ENCODE measurements at places on chromosomes 1 and 21.

GRCh38 chr1:111841189-111841588, 85.5 kb downstream of the DDX20 start:
- DNase-seq: no peak

DNA sequence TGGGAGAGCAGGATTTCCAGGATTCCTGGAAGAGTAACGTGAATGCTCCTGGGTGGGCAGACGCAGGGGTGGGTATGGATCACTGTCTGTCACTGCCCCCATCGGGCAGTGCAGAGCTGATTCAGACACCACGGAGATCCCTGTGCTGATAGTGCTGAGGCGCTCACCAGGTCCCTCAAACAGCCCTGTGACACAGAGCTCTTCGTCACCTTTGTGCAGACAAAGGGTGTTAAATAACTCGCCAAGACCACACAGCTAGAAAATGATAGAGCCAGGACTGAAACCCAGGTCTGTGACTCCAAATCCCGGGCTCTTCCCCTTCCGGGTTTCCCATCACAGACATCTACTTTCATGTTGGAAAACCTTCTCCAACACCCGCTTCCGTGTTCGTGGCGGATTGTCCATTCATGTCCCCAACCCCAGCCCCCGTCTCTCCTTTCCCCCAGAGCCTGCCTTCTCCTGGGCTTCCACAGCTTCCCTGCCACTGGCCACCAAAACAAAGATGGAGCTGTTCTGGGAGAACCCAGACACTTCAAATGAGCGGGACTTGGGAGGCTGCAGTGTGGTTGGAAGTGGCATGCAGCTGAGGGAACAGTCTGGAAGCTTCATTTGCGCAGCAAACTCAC, 2.6 kb downstream of the EFHD2 start:
- no peak for DNase-seq

DNA sequence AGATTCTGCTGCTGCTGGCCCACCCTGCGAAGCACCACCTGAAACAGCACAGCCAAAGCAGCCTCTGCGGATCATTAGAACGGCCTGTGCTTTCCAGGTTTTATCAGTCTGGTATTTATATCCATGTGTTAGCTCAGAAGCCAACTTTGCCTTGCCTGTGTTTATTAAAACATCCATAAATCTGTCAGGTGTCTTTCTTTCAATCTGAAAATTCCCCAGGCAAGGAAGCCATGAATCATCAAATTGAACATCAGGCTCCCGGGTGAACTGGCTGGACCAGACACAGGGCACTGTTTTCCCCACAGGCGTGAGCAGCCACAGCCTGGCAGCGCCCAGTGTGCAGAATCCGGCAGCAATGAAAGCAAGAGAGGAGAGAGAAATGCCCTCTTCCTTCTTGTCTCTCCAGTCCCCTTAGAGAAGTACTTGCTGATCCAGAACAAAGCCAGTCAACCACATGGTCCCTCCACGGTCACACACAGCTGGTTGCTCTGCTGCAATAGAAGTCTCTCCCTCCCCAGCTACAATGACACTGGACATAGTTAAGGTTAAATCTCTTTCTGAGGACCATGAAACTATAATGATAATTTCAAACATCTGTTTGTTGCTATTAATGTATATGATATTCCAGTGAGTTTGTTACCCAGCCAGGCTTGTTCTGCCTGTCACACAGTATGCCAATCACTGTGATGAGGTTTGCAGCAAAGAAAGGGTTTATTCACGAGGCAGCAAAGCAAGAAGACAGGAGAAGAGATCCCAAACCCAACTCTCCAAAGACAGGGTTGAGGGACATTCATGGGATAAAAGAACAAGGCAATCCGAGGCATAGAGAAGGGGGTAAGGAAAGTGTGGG, 212.1 kb upstream of the FMN2 start:
- no peak for DNase-seq

DNA sequence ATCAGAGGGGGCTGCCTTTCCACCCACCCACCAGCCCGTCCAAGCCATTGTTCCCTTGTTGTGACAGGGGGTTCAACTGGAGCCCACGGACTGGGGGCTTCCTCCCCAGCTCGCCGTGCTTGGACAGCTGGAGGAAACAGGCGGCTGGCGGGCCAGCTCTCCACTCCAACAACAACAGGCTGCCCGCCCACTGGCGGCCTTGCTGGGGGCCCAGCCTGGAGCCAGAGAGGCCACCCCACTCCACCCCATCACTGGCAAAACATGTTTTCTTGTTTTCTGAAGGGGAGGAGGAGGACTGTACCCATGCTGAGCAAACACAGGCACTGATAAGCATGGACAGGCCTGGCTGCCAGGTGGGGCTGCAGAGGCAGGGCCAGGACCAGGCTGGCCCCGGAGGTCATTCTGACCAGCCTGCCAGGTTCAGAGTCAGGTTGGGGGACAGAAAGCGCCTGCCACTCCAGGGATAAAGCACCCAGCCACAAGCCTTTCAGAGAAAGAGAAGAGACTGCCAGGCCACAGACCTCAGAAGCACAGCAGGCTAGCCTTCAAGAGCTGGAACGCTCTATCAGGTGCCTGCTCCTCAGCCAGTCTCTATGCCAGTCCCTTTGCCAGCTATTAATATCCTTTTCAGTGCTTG, 32.8 kb downstream of the GJA4 start:
- DNase-seq: no peak

GRCh38 chr21:25936776-25937175, 202.0 kb downstream of the GABPA start:
- peak; percentile 22 for DNase-seq

GRCh38 chr1:93003981-93004380, 42.7 kb upstream of the DIPK1A start:
- DNase-seq: no peak

- DNase-seq: no peak
These were observed 12.3 kb downstream of the ZRANB2 start for GRCh38 chr1:71068325-71069240.

- no peak for DNase-seq
These were observed 47.9 kb upstream of the NUF2 start for GRCh38 chr1:163273766-163274441.

DNA sequence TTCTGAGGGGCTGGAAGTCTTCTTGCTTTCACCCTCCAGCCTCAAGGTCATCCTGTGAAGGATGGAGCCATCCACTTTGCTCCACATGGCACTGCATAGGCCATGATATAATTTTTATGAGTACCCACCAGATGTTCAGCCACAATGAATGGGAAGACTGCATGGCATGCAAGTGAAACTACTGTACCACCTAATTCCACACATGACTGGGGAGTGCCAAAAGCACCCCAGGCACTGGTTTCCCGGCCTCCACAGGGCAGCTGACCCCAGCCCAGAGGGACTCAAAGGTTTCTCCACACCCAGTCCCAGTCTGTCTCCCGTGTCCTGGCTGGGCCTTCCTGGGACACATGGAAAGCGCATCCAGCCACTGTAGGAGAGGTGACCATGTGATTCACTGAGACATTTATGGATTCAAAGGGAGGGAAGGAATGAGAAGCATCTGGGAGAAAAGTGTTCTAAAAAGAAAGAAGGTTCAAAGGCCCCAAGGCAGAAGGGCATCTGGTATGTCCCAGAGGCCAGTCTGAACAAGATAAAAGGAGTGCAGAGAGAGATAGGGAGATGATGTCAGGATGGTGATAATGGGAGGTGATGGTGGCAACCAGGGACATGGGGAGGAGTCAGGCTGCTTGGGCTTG, 12.1 kb downstream of the RHOU start:
- DNase-seq: no peak

- DNase-seq: no peak
These were observed 106.0 kb downstream of the PTPRU start for GRCh38 chr1:29342351-29342750.

DNA sequence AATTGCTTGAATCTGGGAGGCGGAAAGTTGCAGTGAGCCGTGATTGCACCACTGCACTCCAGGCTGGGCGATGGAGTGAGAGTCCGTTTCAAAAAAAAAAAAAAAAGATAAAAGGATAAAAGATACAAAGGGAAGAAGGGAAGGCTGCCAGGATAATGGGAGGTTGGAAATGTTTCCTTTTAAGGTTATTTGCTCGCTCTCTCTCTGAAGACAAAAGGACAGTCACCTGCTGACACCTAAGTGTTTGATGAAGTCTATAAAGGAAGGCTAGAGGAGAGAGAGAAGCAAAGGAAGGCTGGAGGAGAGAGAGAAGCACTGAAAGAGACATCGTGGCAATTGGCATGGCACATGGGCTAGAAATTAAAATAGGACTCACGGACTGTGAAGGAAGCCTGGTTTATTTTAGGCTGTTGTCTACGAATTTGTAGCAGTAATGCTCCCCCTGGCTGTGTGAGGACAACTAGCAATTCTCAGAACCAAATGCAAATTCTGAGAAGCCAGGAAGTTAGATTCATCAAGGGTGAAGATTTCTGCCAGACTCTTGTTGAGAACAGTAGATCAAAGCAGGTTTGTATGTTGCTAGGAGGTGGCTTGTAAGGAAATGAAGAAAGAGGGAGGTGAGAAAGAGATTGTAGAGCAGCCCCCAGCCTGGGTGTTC, 154.2 kb downstream of the ZP4 start:
- no peak for DNase-seq

GRCh38 chr1:15851210-15852035, 3.9 kb downstream of the SPEN start:
- DNase-seq: no peak

GRCh38 chr1:85438353-85438752, 26.6 kb downstream of the DDAH1 start:
- DNase-seq: peak; percentile 77

GRCh38 chr21:41993744-41994143, 16.4 kb downstream of the ZBTB21 start:
- DNase-seq: peak; percentile 87

DNA sequence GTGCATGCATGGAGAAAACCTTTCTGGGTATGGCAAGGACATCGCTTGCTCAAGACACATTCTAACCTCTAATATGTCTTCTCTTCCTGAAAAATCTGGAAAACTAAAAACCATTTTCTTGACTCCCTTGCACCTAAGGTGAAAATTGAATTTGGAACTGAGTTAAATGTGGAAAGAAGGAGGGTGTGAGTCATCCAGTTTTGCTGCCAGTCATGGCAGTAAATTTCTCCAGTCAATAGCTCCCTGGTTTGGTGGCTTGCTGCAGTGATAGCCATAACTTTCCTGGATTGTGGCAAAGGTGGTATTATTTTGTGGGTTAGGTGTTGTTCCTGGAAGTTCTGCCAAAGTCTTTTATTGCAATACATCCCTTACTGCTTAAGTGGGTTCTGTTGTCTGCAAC, 2.5 kb downstream of the ZCCHC17 start:
- DNase-seq: peak; percentile 30

DNA sequence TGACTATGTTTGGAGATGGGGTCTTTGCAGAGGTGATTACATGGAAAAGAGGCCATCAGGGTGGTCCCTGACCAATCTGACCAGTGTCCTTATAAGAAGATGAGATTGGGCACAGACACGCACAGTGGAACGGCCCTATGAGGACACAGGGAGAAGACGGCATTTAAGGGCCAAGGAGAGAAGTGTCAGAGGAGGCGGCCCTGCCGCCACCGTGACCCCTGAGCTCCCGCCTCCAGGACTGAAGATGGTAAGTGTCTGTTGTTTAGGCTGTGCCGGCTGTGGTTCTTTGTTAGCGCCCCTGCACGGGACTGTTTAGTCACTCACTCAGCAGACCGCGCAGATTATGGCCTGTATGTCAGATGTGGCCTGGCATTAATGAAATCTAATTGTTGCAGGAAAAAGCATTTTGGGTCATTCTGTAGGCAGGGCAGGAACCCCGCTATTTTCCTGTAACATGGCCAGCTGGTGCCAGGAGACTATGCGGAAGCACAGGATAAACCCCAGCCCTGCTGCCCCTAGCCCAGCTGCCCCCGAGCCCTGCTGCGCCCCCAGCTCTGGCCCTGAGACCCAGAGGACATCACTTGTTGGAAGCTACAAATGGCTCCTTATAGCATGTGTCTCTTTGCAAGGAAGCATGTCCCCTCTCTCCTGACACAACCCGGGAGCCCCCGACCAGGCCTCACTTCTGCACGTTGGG, 53.7 kb upstream of the RIPK4 start:
- no peak for DNase-seq

DNA sequence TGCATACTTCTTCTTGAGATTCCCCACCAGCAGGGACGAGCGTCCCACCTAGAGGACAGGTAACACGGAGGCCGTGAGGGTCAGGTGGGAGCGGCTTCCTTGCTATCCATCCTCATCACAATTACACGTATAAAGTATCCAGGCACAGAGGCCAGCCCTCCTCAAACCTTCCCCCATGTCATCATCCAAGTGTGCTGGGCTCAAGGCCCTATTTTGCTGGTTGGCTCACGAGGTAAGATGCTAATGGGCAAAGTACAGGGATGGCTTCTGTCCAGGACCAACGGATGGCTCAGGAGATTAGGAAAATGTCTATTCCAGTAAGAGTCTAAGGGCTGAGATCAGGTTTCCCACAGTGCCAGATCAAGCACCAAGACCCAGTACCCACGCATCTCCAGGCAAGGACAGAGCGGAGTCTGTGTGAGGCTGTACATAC, 11.5 kb upstream of the A3GALT2 start:
- DNase-seq: no peak

GRCh38 chr1:25773441-25774125, 26.4 kb upstream of the SELENON start:
- no peak for DNase-seq

GRCh38 chr1:116942344-116942743, 32.6 kb downstream of the PTGFRN start:
- DNase-seq: no peak

DNA sequence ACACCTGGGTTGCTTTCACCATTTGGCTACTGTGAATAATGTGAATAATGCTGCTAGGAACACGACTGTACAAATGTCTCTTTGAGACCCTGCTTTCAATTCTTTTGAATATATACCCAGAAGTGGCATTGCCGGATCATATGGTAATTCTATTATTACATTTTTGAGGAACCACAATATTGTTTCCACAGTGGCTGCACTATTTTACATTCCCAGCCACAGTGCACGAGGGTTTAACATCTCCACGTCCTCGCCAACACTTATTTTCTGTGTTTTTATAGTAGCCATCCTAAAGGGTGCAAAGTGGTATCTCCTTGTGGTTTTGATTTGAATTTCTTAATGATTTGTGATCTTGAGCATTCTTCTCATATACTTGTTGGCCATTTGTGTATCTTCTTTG, 15.7 kb downstream of the FHAD1 start:
- no peak for DNase-seq

DNA sequence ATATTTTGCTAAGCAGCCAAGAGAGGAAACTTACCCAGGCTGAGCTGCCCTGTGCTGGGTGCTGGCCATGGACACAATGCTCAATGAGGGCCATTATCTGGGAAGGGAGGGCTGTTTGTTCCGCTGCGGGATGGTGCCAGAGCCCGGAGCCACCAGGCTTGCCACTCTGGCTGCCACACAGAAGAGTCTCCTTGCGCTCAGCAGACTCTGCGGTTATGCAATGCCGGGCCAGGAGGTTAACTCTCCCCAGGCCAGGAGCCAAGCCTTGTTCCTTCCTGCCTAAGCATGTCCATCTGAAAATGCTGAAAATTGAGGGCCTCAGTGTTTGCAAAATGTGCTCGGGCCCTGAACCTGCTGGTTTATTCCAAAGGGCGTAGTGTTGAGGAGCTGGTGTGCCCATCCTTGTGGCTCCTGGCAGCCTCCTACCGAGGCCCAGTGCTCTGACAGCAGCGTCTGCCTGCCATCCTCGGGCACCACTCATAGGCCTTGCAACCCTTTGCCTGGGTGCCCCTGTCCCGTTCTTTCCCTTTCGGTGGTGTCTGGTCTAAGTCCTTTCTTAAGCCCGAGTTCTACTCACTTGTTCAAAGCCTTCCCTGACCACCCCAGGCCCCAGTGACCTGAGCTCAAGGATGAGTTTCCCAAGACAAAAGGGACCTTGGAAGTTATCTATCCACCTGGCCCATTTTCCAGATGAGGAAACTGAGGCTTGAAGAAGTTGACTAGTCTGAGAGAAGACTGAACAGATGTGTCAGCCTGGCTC, 133.8 kb upstream of the EDN2 start:
- peak; percentile 23 for DNase-seq

- no peak for DNase-seq
These were observed 120.8 kb upstream of the GADD45A start for GRCh38 chr1:67564193-67564592.

- DNase-seq: no peak
These were observed 9.2 kb upstream of the VPS26C start for GRCh38 chr21:37276377-37276776.
